ENCODE measurements at places on chromosomes 7 and 10. TPM values are rescaled to one million over a fixed set of nuclear protein-coding genes. Genes with fewer than 3 reads are reported as not detected.

The SPDYE6 gene
- total RNA-seq = not detected

The EPO gene
- total RNA-seq = not detected

The SPDYE9 gene
- not detected for total RNA-seq

The GRID2IP gene
- total RNA-seq = not detected

The TRIM73 gene
- 0.71 TPM for total RNA-seq

The RAB19 gene
- not detected for total RNA-seq

The MKI67 gene
- total RNA-seq = 0.74 TPM

The SPAM1 gene
- total RNA-seq = not detected

The NAT16 gene
- total RNA-seq = not detected

The OR9A2 gene
- total RNA-seq = not detected

The CTAGE15 gene
- 0.14 TPM for total RNA-seq

The CALML3 gene
- under 0.01 TPM for total RNA-seq

The MBL2 gene
- total RNA-seq = not detected

The CYP2C8 gene
- not detected for total RNA-seq

The VTI1A gene
- 20.6 TPM for total RNA-seq

The SLC16A9 gene
- total RNA-seq = 0.55 TPM

The FAM13C gene
- total RNA-seq = 0.85 TPM

The TFR2 gene
- 0.14 TPM for total RNA-seq

The PPP1R9A gene
- 0.18 TPM for total RNA-seq

The PIK3AP1 gene
- total RNA-seq = 0.74 TPM

The ZNF853 gene
- total RNA-seq = 0.57 TPM

The SPDYE1 gene
- not detected for total RNA-seq

The TMEM213 gene
- total RNA-seq = not detected

The TRIM8 gene
- total RNA-seq = 62.6 TPM

The OPALIN gene
- total RNA-seq = not detected

The VIPR2 gene
- 0.85 TPM for total RNA-seq

The TSPAN33 gene
- 1.3 TPM for total RNA-seq

The BTRC gene
- 10.8 TPM for total RNA-seq

The TAS2R4 gene
- total RNA-seq = 0.92 TPM

The CNNM1 gene
- total RNA-seq = 0.09 TPM

The C10orf67 gene
- total RNA-seq = 0.14 TPM

The ADAMTS14 gene
- total RNA-seq = 5.5 TPM

The NUTM2E gene
- total RNA-seq = under 0.01 TPM

The IFIT3 gene
- total RNA-seq = 10.7 TPM

The EBF3 gene
- total RNA-seq = 3.7 TPM

The MAT1A gene
- total RNA-seq = not detected

The TEX36 gene
- not detected for total RNA-seq

The ITGB8 gene
- 47.1 TPM for total RNA-seq

The MEIG1 gene
- total RNA-seq = not detected

The PPP1R17 gene
- not detected for total RNA-seq

The HTR5A gene
- not detected for total RNA-seq
